ENCODE measurements at places on chromosomes 13 and 19. TPM values are rescaled to one million over a fixed set of nuclear protein-coding genes. Genes with fewer than 3 reads are reported as not detected.
A peak's percentile ranks its signal among the peaks of the same experiment; 100 is the strongest.

DNA sequence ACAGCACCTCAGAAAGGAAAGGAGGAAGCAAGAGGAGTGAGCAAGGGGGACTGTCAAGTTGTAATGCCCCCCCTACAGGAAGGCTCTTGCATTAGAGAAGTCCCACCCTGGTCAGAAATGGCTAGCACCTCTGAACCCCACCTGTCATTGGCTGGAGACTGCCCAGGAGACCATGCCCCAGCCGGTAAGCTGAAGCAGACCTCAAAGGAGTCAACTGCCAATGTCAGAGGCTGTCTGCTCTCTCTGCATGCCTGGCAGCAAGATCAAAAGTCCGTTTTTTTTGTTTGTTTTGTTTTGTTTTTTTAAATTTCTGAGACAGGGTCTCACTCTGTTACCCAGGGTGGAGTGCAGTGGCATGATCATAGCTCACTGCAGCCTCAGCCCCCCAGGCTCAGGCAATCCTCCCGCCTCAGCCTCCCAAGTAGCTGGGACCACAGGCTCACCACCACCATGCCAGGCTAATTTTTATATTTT is 8.1 kb upstream of the BCL3 start:
- ATAC-seq = no peak

- ATAC-seq = no peak
These were observed 769.1 kb downstream of the PCDH9 start for GRCh38 chr13:66461021-66461420.

GRCh38 chr13:32447894-32448623 is 20.1 kb upstream of the N4BP2L1 start:
- peak; percentile 75 for ATAC-seq

GRCh38 chr13:94854688-94855087 is 142.3 kb upstream of the SOX21 start:
- no peak for ATAC-seq

DNA sequence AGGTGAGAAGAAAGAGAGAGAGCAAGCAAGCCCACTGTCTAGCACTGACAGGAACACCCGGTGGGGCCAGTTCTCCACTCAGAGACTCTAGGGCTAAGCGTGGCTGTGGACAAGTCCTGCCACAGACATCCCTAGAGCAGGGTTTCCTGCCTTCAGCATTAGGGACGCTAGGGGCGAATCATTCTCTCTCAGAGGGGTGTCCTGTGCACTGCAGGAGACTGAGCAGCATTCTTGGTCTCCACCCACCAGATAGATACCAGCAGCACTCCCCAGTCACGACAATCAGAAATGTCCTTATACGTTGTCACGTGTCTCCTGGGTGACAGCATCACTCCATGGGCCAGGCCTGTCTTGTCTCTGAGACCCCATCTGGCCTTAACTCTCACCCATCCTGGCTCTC is 1.5 kb downstream of the OR10H1 start:
- no peak for ATAC-seq

DNA sequence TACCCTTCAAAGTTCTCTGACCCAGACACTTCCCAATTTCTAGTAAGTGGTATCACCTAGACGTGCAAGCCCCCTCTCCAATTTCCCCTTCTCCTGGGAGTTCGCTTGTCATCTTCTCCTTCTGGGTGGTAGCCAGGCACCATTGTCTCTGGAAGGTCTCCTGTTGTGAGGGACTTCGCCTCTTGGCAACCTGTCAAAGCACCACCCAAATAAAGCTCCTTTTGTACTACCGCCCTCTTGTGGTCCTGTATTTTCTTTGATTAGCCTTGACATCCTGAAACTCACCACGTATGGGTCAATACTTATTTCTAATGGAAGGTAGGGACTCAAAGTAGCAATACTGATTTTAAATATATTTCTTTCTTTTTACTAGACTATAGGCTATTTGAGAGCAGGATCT is 8.2 kb downstream of the GPC5 start:
- peak; percentile 46 for ATAC-seq

- ATAC-seq = no peak
These were observed 6.6 kb upstream of the ZNF835 start for GRCh38 chr19:56678205-56678604.

DNA sequence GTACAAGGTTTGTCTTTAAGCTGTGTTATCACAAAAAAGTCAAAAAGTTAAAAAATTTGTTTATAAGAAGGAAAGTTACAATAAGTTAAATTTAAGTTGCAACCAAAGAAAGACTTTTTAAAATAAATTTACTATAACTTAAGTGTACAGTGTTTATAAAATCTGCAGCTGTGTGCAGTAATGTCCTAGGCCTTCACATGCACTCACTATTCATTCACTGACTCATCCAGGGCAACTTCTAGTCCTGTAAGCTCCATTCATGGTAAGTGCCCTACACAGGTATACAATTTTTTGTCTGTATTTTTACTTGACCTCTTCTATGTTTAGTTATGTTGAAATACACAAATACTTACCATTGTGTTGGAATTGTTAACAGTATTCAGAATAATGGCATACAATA is 667.9 kb upstream of the SLITRK5 start:
- no peak for ATAC-seq

DNA sequence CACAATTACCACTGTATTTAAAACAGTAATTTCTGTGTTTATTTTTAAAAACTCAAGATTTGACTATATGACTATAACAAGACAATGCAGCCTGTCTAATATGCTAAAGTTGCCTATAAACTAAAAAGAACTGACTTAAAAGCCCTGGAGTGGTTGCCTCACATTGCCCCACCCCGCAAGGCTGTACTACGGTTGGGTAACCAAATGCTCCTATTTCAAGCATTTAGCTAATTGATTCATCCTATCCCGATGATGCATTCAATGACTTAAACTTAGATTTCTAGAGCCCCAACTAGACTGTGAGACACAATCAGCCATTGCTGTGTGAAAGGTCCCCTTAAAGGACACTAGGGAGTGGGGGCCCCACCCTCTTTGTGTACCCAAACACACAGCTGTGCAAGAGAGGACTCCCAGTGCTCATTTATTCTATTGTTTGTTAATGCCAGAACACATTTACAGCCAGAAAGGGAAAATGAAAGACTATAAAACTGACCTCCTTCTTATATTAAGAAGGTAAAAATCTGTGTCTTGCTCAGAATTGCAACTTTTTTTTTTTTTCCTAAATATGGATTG is 66.9 kb downstream of the MIPEP start:
- no peak for ATAC-seq

- no peak for ATAC-seq
These were observed 43.6 kb downstream of the RUBCNL start for GRCh38 chr13:46343279-46343994.

- peak; percentile 70 for ATAC-seq
These were observed 46.3 kb downstream of the CCNE1 start for GRCh38 chr19:29858000-29858596.

DNA sequence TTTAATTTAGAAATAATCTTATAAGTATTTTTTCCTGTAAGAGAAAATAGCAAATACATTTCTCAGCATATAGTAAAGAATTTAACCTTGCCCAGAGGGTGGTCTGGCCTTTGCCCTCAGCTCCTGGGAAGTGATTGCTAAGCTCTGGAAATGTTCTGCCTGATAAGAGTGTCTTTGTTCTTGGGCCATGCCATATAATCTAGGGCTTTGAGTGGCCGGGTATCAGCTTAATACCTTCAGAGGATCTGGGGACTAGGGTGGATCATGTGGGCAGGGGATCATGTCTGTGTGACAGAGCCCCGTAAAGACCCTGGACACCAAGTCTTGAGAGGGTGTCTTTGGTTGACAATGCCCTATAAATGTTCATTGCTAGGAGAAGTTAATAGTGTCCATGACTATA is 1032.4 kb upstream of the MIR17HG start:
- no peak for ATAC-seq

DNA sequence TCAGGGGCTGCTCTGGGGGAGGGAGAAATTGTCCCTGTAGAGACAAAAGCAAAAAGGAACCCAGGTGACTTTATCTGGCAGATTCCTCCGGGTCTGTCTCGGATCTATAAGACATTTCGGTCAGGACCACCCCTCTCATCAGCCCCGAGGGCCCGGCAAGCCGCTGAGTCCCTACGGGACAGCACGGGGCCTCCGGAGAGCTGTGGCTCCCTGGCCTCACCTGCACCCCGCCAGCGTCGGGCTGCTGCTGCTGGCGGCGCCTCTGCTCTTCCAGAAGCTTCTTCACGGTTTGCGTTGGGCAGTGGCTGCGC is 1.9 kb downstream of the NFKBID start:
- ATAC-seq = no peak

Gene GNG8
- not detected for total RNA-seq

Gene ZNF829
- total RNA-seq = 5.3 TPM

Gene ZNF558
- 66.6 TPM for total RNA-seq

Gene MBD3L3
- not detected for total RNA-seq

Gene CASP14
- not detected for total RNA-seq

Gene SGCG
- not detected for total RNA-seq
